ENCODE measurements at places on chromosomes 1 and 21. TPM values are rescaled to one million over a fixed set of nuclear protein-coding genes. Genes with fewer than 3 reads are reported as not detected.
A peak's percentile ranks its signal among the peaks of the same experiment; 100 is the strongest.

Gene CR1L
- polyA plus RNA-seq = 0.05 TPM

- no peaks in the 10 kb centered on the region for H3K27me3 ChIP-seq
- peaks cover 28% of the 10 kb centered on the region for H3K4me1 ChIP-seq
- no peak overlapping the region for H3K4me3 ChIP-seq
- no peaks in the 10 kb centered on the region for H3K36me3 ChIP-seq
- no peak overlapping the region for H3K27ac ChIP-seq
Observed at GRCh38 chr1:64093941-64094340, 109.5 kb upstream of the UBE2U start.

- no peak within 1 kb of the TSS for H3K27ac ChIP-seq
- no peak within 1 kb of the TSS for H3K4me3 ChIP-seq
- no peaks in the 10 kb centered on the region for H3K4me1 ChIP-seq
Observed at GRCh38 chr1:152707860-152708259, at the start of gene LCE4A. LCE4A (plus strand) TSS chr1:152708160; CDS start chr1:152709076, 916 bp downstream.

GRCh38 chr1:94883691-94884090, 43.2 kb downstream of the CNN3 start:
- H3K27me3 ChIP-seq = no peaks in the 10 kb centered on the region
- no peak for DNase-seq
- no peak overlapping the region for H3K4me3 ChIP-seq
- H3K36me3 ChIP-seq = no peaks in the 10 kb centered on the region
- no peak overlapping the region for H3K27ac ChIP-seq
- no peaks in the 10 kb centered on the region for H3K4me1 ChIP-seq

- no peaks in the 10 kb centered on the region for H3K4me1 ChIP-seq
- H3K4me3 ChIP-seq = no peak overlapping the region
- H3K27me3 ChIP-seq = no peaks in the 10 kb centered on the region
- no peak for DNase-seq
Observed at GRCh38 chr1:51916587-51917405, 38.3 kb upstream of the NRDC start.

- peak overlapping the region; percentile 80 for H3K4me3 ChIP-seq
- H3K4me1 ChIP-seq = peaks cover 33% of the 10 kb centered on the region
- peak; percentile 53 for DNase-seq
- peak overlapping the region; percentile 99 for H3K27ac ChIP-seq
Observed at GRCh38 chr1:221740993-221741702, 741 bp downstream of the DUSP10 start.

GRCh38 chr1:55894521-55894920, 679.4 kb upstream of the USP24 start:
- DNase-seq = no peak
- H3K4me3 ChIP-seq = no peak overlapping the region
- H3K27me3 ChIP-seq = no peaks in the 10 kb centered on the region

DNA sequence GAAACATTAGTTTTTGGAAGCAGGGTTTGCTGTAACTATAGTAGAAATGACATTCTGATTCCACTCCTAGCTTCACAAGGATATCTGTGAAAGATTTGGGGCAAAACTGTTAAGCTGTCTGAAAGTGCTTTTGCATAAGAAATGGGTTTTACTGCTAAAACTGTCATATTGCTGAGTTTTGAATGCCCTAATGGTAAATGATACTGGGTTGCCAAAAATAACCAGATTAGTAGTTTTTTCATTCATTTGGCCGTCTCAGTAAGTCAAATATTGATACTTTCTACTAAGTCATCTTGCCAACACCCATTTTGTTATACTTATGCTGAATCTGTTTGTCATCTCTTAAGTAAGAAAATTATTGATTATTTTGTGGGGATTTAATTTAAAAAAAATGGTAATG, 399 bp upstream of the PTPRC start:
- H3K4me3 ChIP-seq = no peak overlapping the region
- no peaks in the 10 kb centered on the region for H3K27me3 ChIP-seq
- no peaks in the 10 kb centered on the region for H3K4me1 ChIP-seq
- H3K27ac ChIP-seq = no peak overlapping the region

GRCh38 chr1:116586741-116587143, 15.9 kb upstream of the CD58 start:
- DNase-seq = no peak
- H3K4me3 ChIP-seq = no peak overlapping the region
- H3K36me3 ChIP-seq = no peaks in the 10 kb centered on the region
- H3K27ac ChIP-seq = no peak overlapping the region
- no peaks in the 10 kb centered on the region for H3K27me3 ChIP-seq

Gene BEST4
- polyA plus RNA-seq = not detected

Gene AIM2
- not detected for polyA plus RNA-seq

DNA sequence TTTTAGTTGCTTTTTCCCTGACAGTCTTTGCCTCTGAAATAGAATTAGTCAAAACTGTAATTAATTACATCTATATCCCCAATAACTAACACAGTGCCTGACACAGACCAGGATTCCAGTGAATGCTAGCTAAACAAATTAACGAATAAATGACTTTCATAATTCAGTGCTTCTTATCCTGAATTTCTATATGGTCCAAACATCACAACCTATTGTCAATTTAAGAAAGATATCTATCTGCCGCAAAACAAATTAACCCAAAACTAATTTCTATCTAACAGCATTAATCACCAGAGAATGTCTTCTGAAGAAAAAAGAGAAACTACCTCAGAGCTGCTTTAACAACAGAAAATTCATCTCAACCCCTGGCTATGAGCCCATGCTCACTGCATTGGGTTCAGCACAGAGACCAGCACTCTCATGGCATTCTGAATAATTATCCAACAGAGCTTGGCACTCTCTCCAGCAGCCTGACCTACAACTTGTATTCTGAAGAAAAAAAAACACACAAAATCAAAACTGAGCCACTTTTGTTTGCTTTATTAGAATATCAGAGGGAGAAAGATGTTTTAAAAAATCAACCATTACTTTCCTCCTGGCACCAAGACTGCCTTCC, 547.3 kb upstream of the BEND5 start:
- no peaks in the 10 kb centered on the region for H3K27me3 ChIP-seq
- H3K27ac ChIP-seq = no peak overlapping the region
- no peak overlapping the region for H3K4me3 ChIP-seq
- no peaks in the 10 kb centered on the region for H3K36me3 ChIP-seq
- no peaks in the 10 kb centered on the region for H3K4me1 ChIP-seq

DNA sequence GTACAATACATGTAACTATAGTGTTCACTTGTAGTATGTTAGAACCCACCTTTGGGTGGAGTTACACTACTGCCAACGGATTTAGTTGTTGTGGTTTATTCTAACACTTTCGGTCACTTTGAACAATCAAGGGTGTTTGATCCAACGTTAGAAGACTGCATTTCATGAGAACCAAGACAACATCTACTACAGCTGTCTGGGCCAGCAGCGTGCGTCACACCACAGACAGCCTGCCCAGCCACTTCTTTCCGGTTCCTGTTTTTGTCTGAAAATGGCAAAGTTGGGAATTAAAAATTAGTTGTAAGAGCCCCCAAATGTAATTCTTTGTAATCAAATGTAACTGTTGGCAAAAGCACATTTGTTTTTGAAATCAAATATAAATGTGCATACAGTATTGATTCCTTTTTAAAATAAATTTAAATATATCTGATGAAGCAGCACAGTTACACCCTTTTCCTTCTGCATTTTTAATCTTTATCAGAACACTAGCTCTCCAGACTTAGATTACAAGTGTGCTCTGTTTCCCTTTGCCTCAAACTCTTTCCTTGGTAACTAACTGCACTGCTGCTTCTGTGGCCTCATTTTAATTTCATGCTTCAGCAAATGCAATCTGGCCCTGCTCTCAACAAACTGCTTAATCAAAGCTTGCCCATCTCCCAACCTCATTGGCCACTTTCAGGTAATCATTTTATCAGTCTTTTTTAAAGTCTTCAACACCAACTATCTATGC, 86.6 kb upstream of the DPH5 start:
- peaks cover 3% of the 10 kb centered on the region for H3K4me1 ChIP-seq
- no peaks in the 10 kb centered on the region for H3K27me3 ChIP-seq
- DNase-seq = peak; percentile 27
- H3K4me3 ChIP-seq = no peak overlapping the region

GRCh38 chr21:23639721-23640120, 1967.6 kb downstream of the MRPL39 start:
- no peak for DNase-seq
- no peak overlapping the region for H3K4me3 ChIP-seq
- H3K36me3 ChIP-seq = no peaks in the 10 kb centered on the region
- no peaks in the 10 kb centered on the region for H3K27me3 ChIP-seq
- no peaks in the 10 kb centered on the region for H3K4me1 ChIP-seq
- H3K27ac ChIP-seq = no peak overlapping the region

Gene DDR2
- polyA plus RNA-seq = 2.9 TPM

- no peak overlapping the region for H3K4me3 ChIP-seq
- DNase-seq = no peak
- H3K4me1 ChIP-seq = no peaks in the 10 kb centered on the region
- no peaks in the 10 kb centered on the region for H3K27me3 ChIP-seq
Observed at GRCh38 chr1:5430136-5430535, 562.1 kb downstream of the NPHP4 start.

Gene RNU1-4
- polyA plus RNA-seq = not detected

- no peak overlapping the region for H3K4me3 ChIP-seq
- no peaks in the 10 kb centered on the region for H3K36me3 ChIP-seq
- no peaks in the 10 kb centered on the region for H3K27me3 ChIP-seq
- no peaks in the 10 kb centered on the region for H3K4me1 ChIP-seq
- no peak for DNase-seq
- H3K27ac ChIP-seq = no peak overlapping the region
Observed at GRCh38 chr1:88327391-88328267, 356.4 kb upstream of the PKN2 start.

- H3K27me3 ChIP-seq = peaks cover 30% of the 10 kb centered on the region
- H3K36me3 ChIP-seq = no peaks in the 10 kb centered on the region
- peaks cover 12% of the 10 kb centered on the region for H3K4me1 ChIP-seq
- no peak overlapping the region for H3K27ac ChIP-seq
Observed at GRCh38 chr1:156904187-156904959, 10.9 kb downstream of the PEAR1 start.

- H3K4me3 ChIP-seq = peak overlapping the region; percentile 84
- no peak overlapping the region for H3K27ac ChIP-seq
Observed at GRCh38 chr1:25618433-25618808, 1.8 kb downstream of the MAN1C1 start.

- H3K27ac ChIP-seq = no peak overlapping the region
- H3K36me3 ChIP-seq = no peaks in the 10 kb centered on the region
Observed at GRCh38 chr1:26291433-26291832, 11.5 kb downstream of the SH3BGRL3 start.

DNA sequence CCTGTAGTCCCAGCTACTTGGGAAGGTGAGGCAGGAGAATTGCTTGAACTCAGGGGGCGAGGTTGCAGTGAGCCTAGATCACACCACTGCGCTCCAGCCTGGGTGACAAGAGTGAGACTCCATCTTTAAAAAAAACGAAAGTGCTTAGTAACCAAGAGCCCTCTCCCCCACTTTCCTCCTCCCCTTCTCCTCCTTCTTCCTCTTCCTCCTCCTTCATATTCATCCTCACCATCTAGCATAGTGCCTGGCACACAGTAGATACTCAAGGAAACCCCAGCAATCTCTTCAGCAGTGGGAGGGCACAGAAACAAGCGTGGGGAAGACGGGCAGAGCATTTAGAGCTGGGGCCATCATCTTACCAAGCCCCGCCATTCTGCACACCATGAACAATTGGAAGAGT, 119.4 kb upstream of the SLC45A1 start:
- H3K27ac ChIP-seq = no peak overlapping the region
- no peak for DNase-seq
- no peaks in the 10 kb centered on the region for H3K27me3 ChIP-seq
- no peaks in the 10 kb centered on the region for H3K36me3 ChIP-seq
- no peak overlapping the region for H3K4me3 ChIP-seq

DNA sequence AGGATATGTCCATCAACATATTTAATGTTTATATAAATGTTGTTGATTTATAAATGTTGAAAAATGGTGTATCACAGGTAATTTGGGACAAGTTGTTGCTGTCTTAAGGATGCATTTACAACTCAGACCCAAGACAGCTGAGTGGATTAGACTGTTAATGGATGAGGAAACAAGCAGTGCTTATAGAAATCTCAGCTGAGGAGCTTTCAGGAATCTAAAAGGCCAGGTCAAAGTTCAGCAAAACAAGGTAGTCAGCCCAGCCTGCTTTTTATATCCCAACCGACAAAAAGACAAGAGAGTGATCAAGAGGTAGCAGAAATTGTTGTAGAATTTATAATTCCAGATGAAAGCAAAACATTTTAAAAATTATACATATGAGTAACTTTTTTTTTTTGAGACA, 16.6 kb upstream of the USP1 start:
- H3K27me3 ChIP-seq = no peaks in the 10 kb centered on the region
- no peak for DNase-seq
- no peaks in the 10 kb centered on the region for H3K4me1 ChIP-seq
- H3K36me3 ChIP-seq = no peaks in the 10 kb centered on the region
- no peak overlapping the region for H3K27ac ChIP-seq

Gene UBL4B
- not detected for polyA plus RNA-seq

DNA sequence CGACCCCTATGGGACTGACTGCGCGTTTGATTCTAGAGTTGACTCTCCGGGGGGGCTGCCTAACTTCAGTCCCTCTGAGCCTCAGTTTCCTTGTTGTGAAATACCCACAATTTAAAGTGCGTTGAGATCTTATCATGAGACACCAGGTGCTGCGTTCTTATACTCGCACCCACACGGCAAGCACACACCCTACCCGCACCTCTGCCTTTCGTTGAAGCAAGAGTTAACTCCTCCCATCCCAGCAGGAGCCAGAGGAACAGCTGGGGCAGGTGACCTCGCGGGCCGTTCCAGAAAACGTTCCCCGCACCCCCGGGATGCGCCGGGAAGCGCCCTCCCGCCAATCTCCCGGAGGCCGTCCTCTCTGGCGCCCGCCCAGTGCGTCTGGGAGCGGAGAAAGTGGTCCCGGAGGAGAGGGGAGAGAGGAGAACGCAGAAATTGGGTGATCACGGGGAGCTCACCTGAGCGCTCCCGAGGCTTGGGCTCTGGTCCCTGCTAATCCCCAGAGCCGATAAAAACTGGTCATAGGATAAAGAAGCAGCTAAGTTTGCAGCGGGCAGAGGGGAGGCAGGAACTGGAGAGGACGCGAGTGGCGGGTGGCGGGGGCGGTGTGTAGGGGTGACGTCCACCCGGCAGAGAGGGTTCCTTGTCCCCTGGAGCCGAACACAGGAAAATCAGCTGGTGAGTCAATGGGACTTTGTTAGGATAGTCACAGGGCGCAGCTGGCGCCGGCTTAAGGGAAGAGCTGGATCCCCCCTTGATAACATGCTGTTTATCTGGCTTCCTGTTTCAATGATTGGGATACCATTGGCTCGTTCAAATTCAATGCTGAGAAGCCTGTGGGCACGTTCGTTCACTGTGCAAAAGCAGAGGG, 869 bp downstream of the NAV1 start:
- DNase-seq = peak; percentile 74
- peak overlapping the region; percentile 74 for H3K27ac ChIP-seq
- H3K27me3 ChIP-seq = peaks cover 63% of the 10 kb centered on the region
- H3K36me3 ChIP-seq = no peaks in the 10 kb centered on the region
